ENCODE measurements at places on chromosomes 1 and 21. TPM values are rescaled to one million over a fixed set of nuclear protein-coding genes. Genes with fewer than 3 reads are reported as not detected.

DNA sequence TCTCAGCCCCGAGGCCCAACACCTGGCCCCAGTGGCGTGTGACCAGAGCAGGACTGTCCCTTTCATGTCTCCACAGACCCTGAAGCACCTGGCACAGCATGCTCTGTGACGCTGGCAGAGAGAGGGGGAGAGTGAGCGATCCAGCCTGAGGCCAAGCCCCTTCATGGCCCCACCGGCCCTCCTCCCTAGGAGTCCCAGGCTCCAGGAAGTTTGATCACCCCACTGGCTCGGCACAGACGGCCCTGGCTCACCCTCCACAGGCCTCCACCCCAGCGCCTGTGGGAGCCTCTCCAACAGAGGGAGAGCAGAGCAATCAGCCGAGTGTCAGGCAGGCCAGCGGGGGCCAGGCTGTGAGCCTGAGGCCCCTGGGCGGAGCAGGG is 11.0 kb downstream of the SH3BGRL3 start:
- H3K36me3 ChIP-seq = no peaks in the 10 kb centered on the region
- H3K27ac ChIP-seq = peak overlapping the region; percentile 89
- DNase-seq = no peak
- H3K27me3 ChIP-seq = no peaks in the 10 kb centered on the region
- H3K4me3 ChIP-seq = no peak overlapping the region

DNA sequence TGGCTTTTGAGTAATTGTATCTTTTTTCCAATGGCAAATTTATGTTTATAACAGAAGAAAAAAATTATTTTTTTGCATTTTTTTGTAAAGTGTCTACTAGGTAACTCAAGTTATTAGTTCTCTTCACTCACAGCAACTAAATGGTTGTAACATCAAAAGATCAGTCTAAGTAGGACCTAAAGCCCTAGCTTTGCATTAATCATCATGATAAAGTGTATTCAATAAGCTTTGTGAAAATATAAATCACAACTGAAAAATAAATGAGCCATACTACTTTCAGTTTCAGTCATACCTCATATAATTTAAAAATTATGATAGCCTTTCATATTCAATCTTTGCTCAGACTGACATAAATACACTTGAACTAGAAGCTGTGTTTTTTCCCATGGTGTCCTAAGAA is 6.9 kb downstream of the TAF5L start:
- peaks cover 26% of the 10 kb centered on the region for H3K4me1 ChIP-seq
- H3K4me3 ChIP-seq = no peak overlapping the region

- H3K4me1 ChIP-seq = no peaks in the 10 kb centered on the region
- no peaks in the 10 kb centered on the region for H3K27me3 ChIP-seq
- H3K4me3 ChIP-seq = no peak overlapping the region
- H3K27ac ChIP-seq = no peak overlapping the region
These were observed 22.2 kb downstream of the DESI2 start for GRCh38 chr1:244675167-244675566.

- H3K4me3 ChIP-seq = peak overlapping the region; percentile 37
- no peaks in the 10 kb centered on the region for H3K27me3 ChIP-seq
- H3K36me3 ChIP-seq = peaks cover 14% of the 10 kb centered on the region
- DNase-seq = no peak
- H3K27ac ChIP-seq = peak overlapping the region; percentile 65
These were observed 40.7 kb downstream of the CD2 start for GRCh38 chr1:116794804-116795481.

- no peak overlapping the region for H3K27ac ChIP-seq
- no peak overlapping the region for H3K4me3 ChIP-seq
- H3K27me3 ChIP-seq = peaks cover 5% of the 10 kb centered on the region
- H3K4me1 ChIP-seq = no peaks in the 10 kb centered on the region
These were observed 194.3 kb upstream of the CAMK1G start for GRCh38 chr1:209389258-209389657.

- peaks cover 7% of the 10 kb centered on the region for H3K27me3 ChIP-seq
- DNase-seq = no peak
- no peaks in the 10 kb centered on the region for H3K36me3 ChIP-seq
- H3K27ac ChIP-seq = no peak overlapping the region
These were observed 167.1 kb downstream of the ZNF648 start for GRCh38 chr1:181894439-181894859.

The FCGR3B gene
- 2.7 TPM for total RNA-seq

The UBE2G2 gene
- total RNA-seq = 89.7 TPM

The C21orf58 gene
- total RNA-seq = 49.3 TPM

The FCGR1A gene
- 1.3 TPM for total RNA-seq

The NMNAT2 gene
- not detected for total RNA-seq

The FTCD gene
- total RNA-seq = not detected

All from natural killer cell treated with Interleukin-12 subunit alpha and Interleukin-12 subunit beta and Interleukin-15 and Interleukin-18, amount 100 ng/mL, for 72 hours (primary cell).